ENCODE measurements at places on chromosomes 3 and 15.

DNA sequence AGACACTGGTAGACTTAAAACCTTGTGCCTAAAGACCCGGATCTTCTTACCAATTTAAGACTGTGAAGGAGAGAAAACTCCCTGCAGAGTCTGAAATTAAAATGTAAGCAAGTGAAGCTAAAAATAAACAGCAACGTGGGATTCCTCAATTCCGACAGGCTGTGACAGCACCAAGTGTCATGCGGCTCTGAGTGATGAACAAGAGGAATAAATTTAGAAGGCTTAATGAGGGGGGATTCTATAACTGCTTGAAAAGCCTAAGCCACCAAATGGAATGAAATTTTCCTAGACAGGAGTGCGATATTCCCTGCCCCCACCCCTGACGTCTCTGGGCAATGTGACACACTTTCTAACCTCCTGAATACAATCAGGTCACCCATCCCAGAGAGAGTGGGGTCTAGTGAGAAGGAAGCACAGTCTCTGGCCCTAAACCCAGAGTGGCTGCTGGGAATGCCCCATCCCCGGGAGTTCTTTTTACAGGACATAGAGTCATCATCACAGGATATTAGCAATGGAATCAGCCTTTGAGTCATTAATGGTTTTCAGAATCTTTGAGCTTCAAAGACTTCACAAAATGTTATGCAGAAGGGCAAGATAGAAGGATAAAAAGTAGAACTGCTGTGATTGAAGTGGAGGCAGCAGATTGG is 114.3 kb downstream of the EDEM1 start:
- peak; percentile 24 for DNase-seq

GRCh38 chr3:11363715-11364114 is 91.5 kb downstream of the ATG7 start:
- no peak for DNase-seq

DNA sequence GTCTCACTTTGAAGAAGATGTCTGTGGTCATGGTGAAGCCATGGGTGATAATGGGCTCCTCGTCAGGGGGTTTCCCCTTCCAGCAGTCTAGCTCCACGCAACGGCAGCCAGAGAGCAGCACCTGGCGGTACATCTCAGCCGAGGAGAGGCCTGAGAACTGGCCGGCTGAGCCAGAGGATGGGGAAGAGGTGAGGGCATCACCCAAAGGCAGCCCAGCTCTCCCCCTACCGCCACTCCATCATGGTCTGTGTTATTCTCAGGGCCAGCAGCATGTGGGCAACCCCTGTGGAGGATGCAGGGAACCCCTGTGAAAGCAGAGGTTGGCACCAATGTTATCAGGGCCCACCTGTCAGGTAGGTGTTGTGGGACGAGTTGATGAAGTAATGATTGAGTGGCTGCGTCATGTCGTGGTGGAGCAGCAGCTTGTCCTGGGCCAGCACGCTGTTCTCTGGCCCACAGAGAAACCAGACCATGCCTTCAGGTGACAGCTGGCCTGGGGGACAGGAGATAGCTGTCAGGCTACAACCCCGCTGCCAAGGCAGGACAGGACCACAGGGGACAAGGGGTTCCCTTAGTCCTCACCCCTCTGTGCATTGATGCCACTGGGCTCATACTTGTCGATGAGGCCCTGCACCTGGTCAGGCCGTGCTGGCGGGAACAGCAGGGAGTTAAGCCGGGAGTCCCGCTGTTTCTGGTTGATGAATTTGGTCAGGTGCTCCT is 9.4 kb downstream of the PLCB2 start:
- no peak for DNase-seq

DNA sequence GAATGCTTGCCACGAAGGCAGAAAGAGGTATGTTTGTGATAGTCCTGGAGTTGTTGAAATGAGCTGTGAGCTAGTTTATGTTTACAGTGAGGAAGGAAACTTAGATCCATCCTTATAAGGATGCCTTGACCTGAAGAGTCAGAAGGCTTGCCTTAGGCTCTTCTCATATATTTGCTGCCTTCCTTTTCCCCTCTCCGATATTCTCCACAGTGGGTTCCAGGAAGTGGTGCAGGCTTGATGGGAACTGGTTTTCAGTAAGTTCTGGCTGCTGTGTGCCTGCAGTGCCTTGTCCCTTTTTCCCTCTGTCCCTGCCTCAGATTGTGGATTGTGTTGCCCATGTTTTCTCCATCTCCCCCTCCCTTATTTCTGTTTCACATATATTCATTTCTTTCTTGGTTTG is 287.3 kb upstream of the UBE2E1 start:
- no peak for DNase-seq

GRCh38 chr3:175879417-175879816 is 1020.3 kb downstream of the NAALADL2 start:
- peak; percentile 77 for DNase-seq

GRCh38 chr3:62718515-62719320 is 156.5 kb downstream of the CADPS start:
- DNase-seq, result peak; percentile 16
